ENCODE measurements at places on chromosomes 5 and 9.

- no peak for DNase-seq
Measured at GRCh38 chr9:4152101-4152600, 147.7 kb downstream of the GLIS3 start.

- DNase-seq, result no peak
Measured at GRCh38 chr9:28970241-28970654, 1397.0 kb upstream of the C9orf72 start.

GRCh38 chr9:87711857-87712800 is 13.8 kb upstream of the CTSL start:
- no peak for DNase-seq

DNA sequence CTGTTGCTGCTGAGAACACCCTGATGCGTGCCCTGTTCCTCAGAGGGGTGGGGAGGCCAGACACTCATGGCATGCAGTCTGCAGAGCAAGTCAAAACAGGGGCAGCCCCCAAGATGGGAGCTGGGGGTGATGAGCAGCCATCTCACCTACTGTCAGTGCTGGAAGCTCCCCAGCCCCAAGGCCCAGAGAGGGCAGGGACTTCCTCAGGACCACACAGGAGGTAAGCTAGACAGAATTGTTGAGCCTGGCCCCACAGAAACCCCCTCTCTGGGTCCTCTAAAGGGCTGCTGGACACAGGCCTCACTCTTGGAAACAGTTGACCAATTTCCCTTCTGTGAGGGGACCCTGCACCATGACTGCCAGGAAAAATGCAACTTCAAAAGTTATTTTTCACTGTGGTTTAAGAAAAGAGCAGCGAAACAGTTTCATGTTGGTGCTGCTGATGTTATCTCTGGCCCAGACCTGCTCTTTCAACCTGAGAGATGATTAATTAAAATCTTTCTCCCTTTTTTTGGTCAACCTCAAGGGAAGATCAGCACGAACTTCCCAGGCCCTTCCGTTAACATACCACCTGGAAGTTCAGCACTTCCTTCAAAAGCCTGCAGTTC is 9.6 kb downstream of the CSF2 start:
- DNase-seq, result no peak

DNA sequence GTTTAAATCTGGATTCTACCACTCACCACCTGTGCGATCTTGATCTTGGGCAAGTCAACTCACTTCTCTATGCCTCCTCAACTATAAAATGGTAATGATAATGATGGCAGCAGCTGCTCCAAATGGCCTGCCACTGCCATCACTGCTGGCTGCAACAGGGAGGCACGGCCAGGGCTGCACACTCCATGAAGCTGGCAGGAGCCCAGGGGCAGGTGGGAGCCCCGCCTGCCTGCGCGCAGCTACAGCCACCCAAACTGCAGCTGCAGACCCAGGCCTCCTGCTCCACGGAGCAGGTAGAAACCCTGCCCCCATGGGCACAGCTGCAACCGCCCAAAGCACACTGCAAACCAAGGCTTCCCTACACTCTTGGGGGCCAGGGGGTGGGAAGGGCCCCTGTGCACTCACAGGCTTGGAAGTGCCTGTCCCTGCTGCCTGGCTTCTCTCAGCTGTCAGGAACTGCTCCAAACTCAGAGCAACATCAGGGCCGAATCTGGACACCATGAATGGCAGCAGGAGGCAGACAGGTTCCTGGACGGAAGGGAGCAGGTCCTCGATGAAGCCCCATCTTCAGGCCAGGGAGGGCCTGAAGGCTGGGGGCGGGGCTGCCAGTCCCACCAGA is 57.6 kb downstream of the PRELID2 start:
- no peak for DNase-seq

DNA sequence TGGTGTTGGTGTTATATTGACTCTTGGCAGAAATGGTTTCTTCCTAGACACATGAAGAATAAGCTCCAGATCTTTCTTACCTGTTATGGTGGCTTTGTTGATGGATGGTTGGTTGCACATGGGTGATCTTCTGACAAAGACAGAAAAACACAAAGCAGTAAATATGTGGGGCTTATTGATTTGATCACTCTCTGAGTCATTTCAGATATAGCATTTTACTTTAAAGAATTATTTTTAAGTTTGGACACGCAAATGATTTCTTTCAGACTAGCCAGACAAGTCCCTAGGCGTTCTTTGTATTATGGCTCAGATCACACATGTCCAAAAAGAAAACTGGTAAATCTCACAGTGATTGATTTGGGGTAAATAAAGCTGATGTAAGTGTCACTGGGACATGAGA is 597.6 kb downstream of the RAB3C start:
- no peak for DNase-seq

DNA sequence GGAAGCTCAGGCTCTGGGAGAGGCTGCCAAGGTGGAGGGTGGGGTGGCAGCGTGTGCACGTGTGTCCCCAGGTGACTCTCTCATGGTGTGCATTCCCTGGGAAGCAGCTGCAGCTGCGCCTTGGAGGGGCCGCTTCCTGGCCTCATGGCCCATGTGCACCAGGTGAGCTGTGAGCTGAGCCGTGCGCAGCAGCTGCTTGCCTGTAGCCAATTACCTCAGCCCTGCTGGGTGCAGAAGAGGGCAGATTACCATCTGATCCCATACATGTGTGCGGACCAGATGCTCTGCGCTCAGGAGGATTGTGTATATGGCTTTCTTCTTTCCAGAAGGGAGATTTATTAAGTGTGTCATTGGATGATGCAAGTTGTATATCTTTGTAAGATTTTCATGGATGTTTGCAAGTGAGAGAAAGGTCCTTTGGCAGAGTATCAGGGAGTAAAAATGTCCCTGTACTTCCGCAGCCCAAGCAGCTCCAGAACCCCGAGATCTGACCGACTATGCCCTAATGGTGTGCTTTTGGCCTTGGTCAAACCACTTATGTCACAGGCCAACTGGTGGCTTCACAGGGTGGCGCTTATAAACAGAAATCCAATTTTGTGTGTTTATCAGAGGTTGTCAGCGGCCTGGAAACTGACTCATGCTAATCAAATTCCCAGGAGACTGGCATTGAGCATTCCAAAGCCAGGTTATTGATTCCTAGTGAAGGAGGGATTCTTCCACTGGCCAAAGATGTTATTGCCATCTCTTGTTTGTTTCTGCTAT is 229.3 kb downstream of the GOLPH3 start:
- no peak for DNase-seq

GRCh38 chr5:181217803-181218062 is 5.3 kb upstream of the TRIM41 start:
- no peak for DNase-seq

DNA sequence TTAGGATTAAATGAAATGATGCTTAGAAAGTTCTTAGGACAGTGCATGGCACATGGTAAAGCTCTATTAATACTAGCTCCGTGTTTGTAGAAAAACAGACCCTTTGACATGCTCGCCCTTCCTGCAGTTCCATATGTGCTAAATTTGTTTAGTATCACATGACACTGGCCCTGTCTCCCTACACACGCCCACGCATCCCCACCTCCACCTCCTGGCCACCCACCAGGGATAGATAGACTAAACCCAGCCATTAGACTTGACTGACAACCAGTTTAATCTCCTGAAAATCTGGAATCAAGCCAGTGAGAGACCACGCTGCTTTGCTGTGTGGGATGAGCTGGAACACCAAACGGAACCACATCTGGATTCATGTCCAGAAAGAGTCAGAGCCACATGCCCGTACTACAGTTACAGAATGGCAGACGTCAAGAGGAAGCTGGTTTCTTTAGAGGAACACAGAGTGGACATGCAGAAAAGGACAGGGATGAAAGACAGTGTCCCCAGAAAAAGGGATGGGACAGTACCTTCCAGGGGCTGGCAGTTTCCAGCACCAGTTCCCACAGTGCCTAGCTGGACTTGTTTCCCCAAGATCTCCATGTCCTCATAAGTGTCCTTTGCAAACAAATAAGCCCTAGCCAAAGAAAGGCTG is 186.1 kb downstream of the PDZD2 start:
- DNase-seq, result no peak
